ENCODE measurements at places on chromosomes 11 and 22. TPM values are rescaled to one million over a fixed set of nuclear protein-coding genes. Genes with fewer than 3 reads are reported as not detected.

GRCh38 chr11:134574425-134574824 is 162.4 kb upstream of the B3GAT1 start:
- DNase-seq: no peak
- no peak overlapping the region for H3K4me3 ChIP-seq
- no peaks in the 10 kb centered on the region for H3K27me3 ChIP-seq
- no peaks in the 10 kb centered on the region for H3K36me3 ChIP-seq
- no peak overlapping the region for H3K27ac ChIP-seq

DNA sequence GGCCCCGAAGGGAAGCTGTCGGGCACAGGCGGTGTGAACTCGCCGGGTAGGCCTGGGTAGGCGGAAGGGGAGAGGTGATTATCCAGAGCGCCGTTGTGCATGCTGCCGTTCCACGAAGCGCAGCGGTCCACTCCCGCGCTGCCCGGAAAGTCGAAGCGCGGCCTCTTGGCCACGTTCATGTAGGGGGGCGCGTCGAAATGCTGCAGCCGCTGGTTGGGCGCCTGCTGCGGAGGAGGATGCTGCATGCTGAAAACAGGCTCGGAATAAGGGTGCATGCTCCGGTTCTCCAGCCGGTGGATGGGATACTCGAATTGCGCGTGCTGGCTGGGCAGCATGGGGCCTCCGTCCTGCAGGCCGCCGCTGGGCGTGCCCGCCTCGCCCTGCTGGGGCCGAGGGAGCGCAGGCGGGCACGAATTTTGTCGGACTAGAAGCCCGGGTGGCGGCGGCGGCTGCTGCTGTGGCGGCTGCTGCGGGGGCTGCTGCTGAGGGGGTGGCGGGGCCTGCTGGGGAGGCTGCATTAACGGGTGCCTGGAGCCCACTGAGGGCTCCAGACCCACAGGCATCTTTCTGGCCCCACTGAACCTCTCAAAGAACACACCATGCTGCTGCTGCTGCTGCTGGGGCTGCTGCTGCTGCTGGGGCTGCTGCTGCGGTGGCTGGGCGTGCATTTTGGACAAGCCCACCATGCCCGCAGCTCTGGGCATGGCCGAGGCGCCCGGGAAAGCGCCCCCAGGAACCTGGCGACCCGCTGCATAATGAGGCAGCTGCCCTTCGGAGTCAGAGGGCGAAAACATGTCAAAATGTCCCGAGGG is 2.3 kb downstream of the MN1 start:
- H3K4me1 ChIP-seq: no peaks in the 10 kb centered on the region
- no peaks in the 10 kb centered on the region for H3K36me3 ChIP-seq
- H3K4me3 ChIP-seq: peak overlapping the region; percentile 67
- H3K27ac ChIP-seq: no peak overlapping the region
- H3K27me3 ChIP-seq: peaks cover 3% of the 10 kb centered on the region

The CHRNA10 gene
- 1.9 TPM for total RNA-seq

The DGCR6L gene
- total RNA-seq: 31.8 TPM

The MRGPRG gene
- total RNA-seq: not detected
